ENCODE measurements at places on chromosomes 3 and 15.

GRCh38 chr15:100034191-100034590 is 301.0 kb upstream of the LYSMD4 start:
- no peak for DNase-seq

GRCh38 chr3:72768481-72768880 is 79.8 kb downstream of the SHQ1 start:
- no peak for DNase-seq

- no peak for DNase-seq
These were observed 313.4 kb downstream of the CNTN6 start for GRCh38 chr3:1406250-1406649.

DNA sequence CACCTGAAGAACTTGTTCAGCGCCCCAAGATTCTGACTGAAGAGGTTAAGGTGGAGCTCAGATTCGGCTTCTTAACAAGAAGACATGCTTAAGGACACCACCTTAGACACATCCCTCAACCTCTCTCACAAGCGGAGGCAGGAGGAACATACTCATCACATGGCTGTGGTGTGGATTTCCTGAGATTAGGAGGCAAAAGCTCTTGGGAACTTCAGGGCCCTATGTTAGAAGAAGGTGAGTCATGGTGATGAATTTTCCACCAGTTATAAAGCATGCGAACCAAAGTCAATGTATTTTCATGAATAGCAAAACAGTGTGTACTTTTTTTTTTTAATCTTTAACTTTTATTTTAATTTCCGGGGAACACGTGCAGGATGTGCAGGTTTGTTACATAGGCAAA is 212.2 kb upstream of the SUCLG2 start:
- DNase-seq = no peak

DNA sequence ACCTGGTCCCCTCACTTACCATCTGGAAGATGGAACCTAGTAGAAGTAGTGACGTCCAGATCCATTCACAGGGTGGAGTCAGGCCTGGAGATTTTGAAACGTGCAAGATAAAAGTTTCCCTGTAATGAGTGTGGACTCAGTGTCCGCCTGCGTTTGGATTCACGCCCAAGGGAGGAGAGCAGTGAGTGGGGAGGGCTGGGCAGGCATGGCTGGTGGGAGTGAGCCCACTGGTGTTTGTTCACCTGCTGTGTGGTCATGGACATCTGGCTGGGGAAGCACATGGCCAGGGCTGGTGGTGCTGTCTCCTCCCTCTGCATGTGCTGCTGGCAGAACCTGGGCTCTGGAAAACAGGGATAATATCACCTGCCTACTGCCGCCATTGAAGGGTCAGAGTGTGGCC is 37.0 kb downstream of the RLBP1 start:
- DNase-seq = no peak

DNA sequence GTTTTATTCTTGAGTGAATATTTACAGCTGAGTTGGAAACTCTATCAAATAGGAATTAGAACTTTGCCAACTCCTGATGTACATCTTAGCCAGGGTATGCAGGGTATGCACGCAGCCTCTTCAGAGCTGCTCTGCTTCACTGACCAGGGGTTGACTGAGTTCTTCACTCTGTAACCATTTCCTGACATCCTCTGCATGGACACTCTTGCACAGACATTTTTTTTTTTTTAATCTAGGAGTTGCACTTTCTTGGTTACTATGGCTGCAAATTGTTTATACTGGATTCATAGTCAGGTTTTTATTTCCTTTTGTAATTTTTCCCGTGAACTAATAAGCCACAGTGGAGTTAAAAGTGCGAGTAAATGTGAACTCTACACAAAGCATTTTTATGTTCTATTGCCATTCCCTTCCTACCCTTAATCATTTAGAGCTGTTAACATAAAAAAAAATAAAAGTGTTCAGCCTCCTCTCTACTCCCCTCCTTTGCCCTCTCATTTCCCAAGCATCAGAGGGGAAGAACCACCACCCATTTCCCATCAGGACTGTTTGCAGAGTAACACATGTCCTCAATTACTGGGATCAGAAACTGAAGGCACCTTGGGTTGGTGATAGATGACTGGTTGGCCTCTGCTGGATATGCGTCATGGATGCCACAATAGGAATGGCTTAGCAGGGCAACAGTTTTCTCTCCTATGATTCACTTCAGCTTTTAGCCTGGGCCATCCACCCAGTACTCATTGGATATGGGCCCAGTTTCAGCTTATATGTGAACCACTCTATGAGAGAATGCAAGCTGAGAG is 54.0 kb downstream of the DUT start:
- DNase-seq = no peak

GRCh38 chr15:88832820-88833730 is 29.8 kb downstream of the ACAN start:
- DNase-seq = no peak

Data from NCI-H345 (cell line).